ENCODE measurements at places on chromosomes 7 and 10. TPM values are rescaled to one million over a fixed set of nuclear protein-coding genes. Genes with fewer than 3 reads are reported as not detected.

The TMEM176B gene
- 4.7 TPM for total RNA-seq

The CNNM2 gene
- total RNA-seq = 7.3 TPM

The HSPA12A gene
- total RNA-seq = under 0.01 TPM

The GDF2 gene
- not detected for total RNA-seq

The UNCX gene
- total RNA-seq = not detected

The CD36 gene
- 364 TPM for total RNA-seq

The NKX2-3 gene
- not detected for total RNA-seq

The OR2A42 gene
- total RNA-seq = 0.10 TPM

The CHAT gene
- not detected for total RNA-seq

The AKR1C1 gene
- 3.3 TPM for total RNA-seq

The SMURF1 gene
- total RNA-seq = 37.6 TPM

The GNGT1 gene
- total RNA-seq = not detected

The FAM171A1 gene
- 0.84 TPM for total RNA-seq

The MRPS24 gene
- 53.1 TPM for total RNA-seq

The PNLIPRP1 gene
- total RNA-seq = not detected

The CDK14 gene
- total RNA-seq = 11.1 TPM

The COL17A1 gene
- not detected for total RNA-seq

The TET1 gene
- 1.5 TPM for total RNA-seq

The POMZP3 gene
- 9.2 TPM for total RNA-seq

The ADIRF gene
- total RNA-seq = not detected

The WIPF3 gene
- under 0.01 TPM for total RNA-seq

The NPY gene
- not detected for total RNA-seq

The LLCFC1 gene
- not detected for total RNA-seq

The SPDYE2B gene
- total RNA-seq = 0.21 TPM

The ASB15 gene
- not detected for total RNA-seq

The ZCCHC24 gene
- total RNA-seq = 4.0 TPM

The SUN3 gene
- 0.10 TPM for total RNA-seq

The PURB gene
- 27.3 TPM for total RNA-seq

The H2BK1 gene
- not detected for total RNA-seq

The ZDHHC6 gene
- total RNA-seq = 28.2 TPM

The HOXA3 gene
- total RNA-seq = under 0.01 TPM

The SYT15B gene
- total RNA-seq = 0.10 TPM

The AKR1C4 gene
- 0.21 TPM for total RNA-seq

The ASIC3 gene
- 0.84 TPM for total RNA-seq

The LRRC61 gene
- 15.6 TPM for total RNA-seq

The TBX20 gene
- 0.42 TPM for total RNA-seq

The ITPRID1 gene
- total RNA-seq = 0.73 TPM

The AFAP1L2 gene
- 0.94 TPM for total RNA-seq

The NPTX2 gene
- 0.42 TPM for total RNA-seq

The RBP4 gene
- not detected for total RNA-seq

The FGFR2 gene
- not detected for total RNA-seq

The FAM204A gene
- 53.6 TPM for total RNA-seq

The LHFPL3 gene
- not detected for total RNA-seq

The TRIL gene
- not detected for total RNA-seq

The EBF3 gene
- not detected for total RNA-seq

The LRRC18 gene
- total RNA-seq = not detected

The GFRA1 gene
- total RNA-seq = not detected

The SLC29A4 gene
- 0.10 TPM for total RNA-seq

The MYPN gene
- total RNA-seq = not detected

The VWDE gene
- 1.6 TPM for total RNA-seq

The JAKMIP3 gene
- total RNA-seq = 0.21 TPM

The NOS3 gene
- total RNA-seq = 2.1 TPM

The LRRN3 gene
- 3.8 TPM for total RNA-seq

The TRPV5 gene
- total RNA-seq = not detected
